Stimulated activated CD4-positive, alpha-beta T cell treated with anti-CD3 and anti-CD28 coated beads, Interleukin-4, amount 100 ng/mL, for 4 hours (primary cell): ENCODE measurements at places on chromosomes 6 and 20.
A peak's percentile ranks its signal among the peaks of the same experiment; 100 is the strongest.

DNA sequence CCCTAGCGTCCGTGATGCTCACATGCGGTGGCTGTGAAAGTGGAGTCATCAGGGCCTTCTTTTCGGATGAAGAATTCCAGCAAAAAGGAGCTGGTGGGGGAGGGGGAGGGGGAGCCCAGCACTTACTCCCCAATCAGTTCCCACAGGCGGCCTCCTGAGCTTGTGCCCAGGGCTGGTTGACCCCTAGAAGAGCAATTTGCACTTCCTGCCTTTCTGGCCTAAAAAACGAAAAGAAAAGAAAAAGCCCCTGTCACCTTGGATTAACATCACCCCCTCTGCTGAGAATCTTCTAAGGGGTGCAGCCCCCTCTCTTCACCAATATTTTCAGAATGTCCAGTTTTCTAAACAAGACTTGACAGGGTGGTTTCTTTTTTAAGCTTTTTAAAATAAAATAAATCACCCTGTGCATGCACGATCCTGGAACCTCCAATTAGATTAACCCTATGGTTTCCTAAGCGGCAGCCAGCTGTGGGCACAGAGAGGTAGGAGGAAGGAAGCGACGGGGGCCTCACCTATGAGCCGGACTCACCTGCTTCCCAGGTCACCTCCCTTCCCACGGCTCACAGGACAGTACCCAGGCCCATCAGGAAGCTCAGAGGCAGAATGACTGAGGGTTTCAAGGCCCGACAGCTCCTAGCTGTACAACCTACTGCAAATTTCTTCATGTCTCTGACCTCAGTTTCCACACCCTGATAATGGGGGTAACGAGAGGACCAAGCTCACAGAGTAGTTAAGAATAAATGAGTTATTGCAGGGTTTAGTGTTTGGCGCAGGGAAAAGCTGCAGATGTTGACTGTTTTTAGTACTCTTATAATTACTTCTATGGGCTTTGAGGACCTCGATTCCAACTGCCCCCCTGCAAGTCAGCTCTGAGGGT lies 10.5 kb upstream of the TGM2 start:
- no peak for DNase-seq

GRCh38 chr6:138428944-138429598 lies 25.0 kb downstream of the HEBP2 start:
- no peak for DNase-seq

- no peak for DNase-seq
Observed at GRCh38 chr6:104095661-104096416, 763.9 kb downstream of the HACE1 start.

DNA sequence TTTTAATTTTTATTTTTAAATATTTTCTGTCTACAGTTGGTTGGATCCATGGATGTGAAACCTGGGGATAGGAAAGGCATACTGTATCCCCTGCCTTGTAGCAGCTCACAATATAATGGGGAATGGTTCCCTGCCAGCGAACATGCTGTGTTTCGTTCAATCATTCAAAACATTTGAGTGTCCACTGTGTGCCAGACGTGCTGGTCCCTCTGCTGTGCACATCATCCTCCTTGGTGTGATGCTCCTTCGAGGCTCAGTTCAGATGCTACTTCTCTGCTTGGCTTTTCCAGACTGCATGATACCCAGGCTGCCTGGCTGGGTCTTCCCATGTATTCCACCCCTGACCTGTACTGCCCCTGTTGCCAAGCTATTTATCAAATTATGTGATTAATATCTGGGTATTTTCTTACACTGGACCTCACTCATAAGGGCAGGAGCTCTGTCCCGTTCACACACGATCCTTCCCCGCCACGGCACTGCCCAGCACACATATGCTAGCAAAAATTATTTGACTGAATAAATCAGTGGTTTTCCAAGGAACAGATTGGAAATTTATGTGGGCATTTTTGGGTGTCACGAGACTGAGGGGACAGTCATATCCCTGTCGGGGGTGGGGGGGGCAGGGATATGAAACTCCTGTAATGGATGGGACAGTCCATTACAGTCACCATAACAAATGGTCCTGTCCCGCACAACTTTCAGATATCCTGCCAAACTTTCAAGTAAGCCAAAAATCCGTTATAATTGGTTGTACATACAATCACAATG lies 4.9 kb downstream of the SDCBP2 start:
- no peak for DNase-seq

- DNase-seq = peak; percentile 53
Observed at GRCh38 chr20:17898548-17898994, 70.0 kb downstream of the SNX5 start.

GRCh38 chr6:4645713-4646360 lies 130.4 kb upstream of the CDYL start:
- no peak for DNase-seq

DNA sequence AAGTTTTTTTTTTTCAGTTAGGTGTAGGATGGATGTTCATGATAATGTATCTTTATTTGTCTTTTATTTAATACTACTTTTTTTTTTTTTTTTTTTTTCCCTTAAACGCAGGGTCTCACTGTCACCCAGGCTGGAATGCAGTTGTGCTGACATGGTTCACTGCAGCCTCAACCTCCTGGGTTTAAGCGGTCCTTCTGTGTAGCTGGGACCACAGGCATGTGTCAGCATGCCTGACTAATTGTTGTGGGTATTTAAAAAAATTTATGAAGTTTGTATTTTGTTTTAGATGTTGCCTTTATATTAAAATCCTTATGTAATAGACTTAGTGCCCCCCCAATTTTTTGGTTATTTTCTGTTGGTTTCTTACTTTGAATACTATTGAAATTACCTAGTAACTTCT lies 42.6 kb downstream of the NCOA3 start:
- DNase-seq = no peak

DNA sequence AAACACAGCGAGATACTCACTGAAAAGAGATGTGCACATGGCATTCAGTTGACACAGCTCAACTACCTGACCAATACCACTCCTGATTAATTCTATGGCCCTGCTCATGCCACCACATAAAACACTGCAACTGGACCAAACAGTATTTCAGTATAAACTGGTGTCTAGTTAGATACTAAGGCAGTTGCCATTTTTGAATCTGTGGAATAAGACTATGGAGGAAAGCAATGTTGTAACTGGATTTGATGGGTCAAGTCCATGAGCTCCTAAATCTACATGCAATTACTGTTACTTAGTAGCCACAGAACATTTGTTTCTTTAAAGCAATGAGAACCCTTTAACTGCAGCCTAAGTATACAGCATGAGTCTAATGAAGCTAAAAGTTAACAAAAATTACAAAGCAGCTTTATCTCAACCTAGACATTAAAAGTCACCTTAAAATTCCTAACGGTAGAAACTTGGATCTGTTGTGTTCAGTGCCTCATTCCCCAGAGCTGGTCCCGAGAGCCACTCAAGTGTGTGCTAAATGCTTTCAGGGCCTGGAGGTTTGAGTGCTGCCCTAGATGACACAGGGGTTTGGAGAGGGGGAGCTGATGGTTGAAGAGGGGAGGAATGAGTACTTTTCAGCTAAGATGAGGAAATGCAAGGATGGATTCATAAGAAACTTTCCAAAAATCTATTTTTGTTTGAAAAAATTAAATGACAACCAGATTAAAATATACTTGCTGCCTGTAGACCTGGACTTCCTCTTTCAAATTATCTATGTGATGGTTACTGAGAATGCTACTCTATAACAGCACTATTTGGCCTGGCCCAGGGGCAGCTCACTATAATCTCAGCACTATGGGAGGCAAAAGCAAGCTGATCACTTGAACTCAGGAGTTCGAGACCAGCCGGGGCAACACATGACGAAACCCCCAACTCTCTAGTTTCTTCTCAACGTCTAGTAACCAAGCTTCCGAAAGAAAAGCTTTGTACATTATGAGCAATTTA lies 15.6 kb downstream of the SNX5 start:
- no peak for DNase-seq

- no peak for DNase-seq
Observed at GRCh38 chr20:57756213-57756612, 46.4 kb upstream of the PMEPA1 start.

GRCh38 chr6:135075018-135075417 lies 20.4 kb upstream of the HBS1L start:
- no peak for DNase-seq
